ENCODE measurements at places on chromosomes 13 and 19. TPM values are rescaled to one million over a fixed set of nuclear protein-coding genes. Genes with fewer than 3 reads are reported as not detected.

The METTL21C gene
- 0.79 TPM for polyA plus RNA-seq

The CCDC8 gene
- 53.8 TPM for polyA plus RNA-seq

The PNMA8C gene
- 0.60 TPM for polyA plus RNA-seq

The CLEC11A gene
- 27.2 TPM for polyA plus RNA-seq

The FXYD3 gene
- polyA plus RNA-seq = 7.0 TPM

The TLE6 gene
- 6.9 TPM for polyA plus RNA-seq

The THSD8 gene
- 5.9 TPM for polyA plus RNA-seq

The FFAR1 gene
- polyA plus RNA-seq = 0.28 TPM

The FIZ1 gene
- polyA plus RNA-seq = 18.9 TPM

- no peak for DNase-seq
Observed at GRCh38 chr19:34172661-34173192, 423 bp downstream of the LSM14A start.

DNA sequence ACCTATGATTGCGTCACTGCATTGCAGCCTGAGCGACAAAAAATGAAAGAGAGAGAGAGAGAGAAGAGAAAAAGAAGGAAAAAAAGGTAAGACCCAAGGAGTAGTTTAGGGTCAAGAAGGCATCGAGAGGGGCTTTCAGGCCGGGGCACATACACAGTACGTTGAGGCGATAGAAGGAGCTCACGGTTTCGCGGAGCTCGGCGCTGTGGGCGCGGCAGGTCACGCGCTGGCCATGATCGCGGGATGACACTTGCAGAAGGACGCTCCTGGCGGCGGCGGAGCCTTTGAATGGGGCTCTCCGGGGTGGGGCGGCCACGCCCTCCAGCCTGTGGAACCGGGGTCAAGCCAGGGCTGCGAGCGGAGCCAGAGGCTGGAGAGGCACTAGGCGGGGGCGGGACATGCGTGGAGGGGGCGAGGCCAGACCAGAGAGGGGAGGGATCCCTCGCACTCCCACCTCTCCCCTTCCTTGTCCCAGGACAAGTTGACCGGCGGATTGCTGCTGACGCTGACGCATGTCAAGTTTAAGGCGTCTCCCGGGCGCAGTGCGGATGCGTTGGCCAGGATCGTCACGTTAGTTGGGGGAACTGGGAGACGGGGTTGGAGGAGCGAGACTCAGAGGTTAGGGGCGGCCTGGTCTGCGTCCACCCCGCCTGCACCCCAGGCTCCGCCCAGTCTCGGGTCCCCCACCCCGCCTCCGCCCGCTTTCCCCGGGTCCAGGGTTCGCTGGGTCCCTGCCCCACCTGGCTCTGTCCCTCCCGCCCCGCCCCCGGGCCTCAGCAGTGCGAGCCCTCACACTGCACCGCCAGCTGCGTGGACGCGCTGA, 6.9 kb downstream of the NPHS1 start:
- DNase-seq = no peak

DNA sequence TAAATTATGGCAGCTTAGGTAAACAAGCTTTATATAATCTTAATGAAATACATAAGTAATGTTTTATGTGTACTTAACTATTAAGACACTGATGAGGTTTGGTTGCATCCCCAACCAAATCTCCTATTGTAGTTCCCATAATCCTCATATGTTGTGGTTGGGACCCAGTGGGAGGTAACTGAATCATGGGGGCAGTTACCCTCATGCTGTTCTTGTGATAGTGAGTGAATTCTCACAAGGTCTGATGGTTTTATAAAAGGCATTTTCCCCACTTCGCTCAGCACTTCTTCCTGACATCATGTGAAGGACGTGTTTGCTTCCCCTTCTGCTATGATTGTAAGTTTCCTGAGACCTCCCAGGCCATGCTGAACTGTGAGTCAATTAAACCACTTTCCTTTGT, 212.7 kb downstream of the DIAPH3 start:
- DNase-seq = no peak

GRCh38 chr13:100714478-100714877, 39.9 kb upstream of the TMTC4 start:
- DNase-seq = no peak

- no peak for DNase-seq
Observed at GRCh38 chr19:45972081-45972946, 1.4 kb downstream of the NOVA2 start.

GRCh38 chr19:17136021-17136420, 60.4 kb downstream of the MYO9B start:
- DNase-seq = no peak

DNA sequence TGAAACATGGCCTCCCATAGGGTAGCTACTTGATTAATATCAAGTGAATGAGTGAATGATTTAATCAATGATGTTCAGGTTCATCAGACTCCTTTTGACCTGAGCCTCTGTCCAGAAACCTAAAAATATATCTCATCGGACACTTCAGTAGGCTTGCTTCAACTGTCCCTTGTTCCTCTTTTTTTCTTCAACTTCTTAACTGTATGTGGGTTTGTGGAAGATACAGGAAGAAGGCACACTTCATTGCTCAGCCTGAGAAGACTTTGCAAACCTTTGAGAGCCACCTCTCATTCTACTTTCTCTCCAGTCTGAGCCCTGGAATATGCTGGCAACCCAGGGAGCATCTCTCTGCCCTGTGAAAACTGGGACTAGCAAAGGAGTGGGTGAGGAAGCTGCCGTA, 557.0 kb downstream of the FGF9 start:
- no peak for DNase-seq

- DNase-seq = no peak
Observed at GRCh38 chr13:75896271-75896670, 260.1 kb downstream of the LMO7 start.

DNA sequence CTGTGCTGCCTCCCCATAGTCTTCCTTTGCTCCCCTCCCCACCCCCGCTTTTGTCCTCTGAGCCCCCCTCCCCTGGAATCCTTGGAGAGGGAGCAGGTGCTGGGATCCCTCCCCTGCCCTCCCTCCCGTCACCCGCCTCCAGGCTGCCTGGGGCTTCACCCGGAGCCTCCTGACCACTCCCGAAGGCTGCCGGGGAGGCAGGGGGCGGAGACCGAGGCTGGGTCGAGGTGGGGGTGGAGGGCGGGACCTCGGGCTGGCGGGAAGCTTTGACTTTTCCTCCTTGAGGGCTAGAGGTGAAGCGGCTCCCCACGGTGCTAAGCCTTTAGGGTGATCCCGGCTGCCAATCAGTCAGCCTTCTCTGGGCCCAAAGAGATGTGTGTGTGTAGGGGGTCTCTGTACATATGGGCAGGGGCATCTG, 1.5 kb downstream of the KMT5C start:
- no peak for DNase-seq

GRCh38 chr13:113971471-113972231, 2.2 kb downstream of the C13orf46 start:
- DNase-seq = no peak

DNA sequence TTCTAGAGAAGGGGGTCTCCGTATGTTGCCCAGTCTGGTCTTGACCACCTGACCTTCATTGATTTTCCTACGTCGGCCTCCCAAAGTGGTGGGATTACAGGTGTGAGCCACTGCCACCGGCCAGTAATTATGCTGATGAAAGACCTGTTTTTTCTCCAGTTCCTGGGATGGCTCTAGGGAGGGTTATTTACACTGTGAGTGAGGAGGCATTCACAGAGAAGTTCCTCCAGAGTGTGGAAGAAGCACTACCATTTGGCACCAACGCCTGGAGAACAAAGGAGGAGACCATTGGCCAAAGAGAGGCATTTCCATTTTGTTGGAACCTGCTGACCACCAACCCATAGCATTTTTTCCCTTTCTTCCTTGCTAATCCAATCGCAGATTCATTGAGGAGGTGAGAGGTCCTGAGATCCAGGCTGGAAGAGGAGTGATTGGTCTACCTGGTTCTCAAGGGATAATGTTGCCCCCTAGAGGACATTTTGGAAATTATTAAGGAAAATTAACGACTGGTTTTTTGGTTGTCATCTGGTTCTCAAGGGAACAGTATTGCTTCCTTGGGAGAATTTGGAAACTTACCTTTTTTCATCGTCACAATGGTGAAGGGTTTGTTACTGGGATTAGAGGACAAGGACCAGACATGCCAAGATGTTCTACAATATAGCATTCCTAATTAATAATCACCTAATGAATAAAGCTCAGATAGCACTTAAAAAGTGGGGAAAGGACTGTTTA, 5.5 kb upstream of the SAE1 start:
- no peak for DNase-seq

DNA sequence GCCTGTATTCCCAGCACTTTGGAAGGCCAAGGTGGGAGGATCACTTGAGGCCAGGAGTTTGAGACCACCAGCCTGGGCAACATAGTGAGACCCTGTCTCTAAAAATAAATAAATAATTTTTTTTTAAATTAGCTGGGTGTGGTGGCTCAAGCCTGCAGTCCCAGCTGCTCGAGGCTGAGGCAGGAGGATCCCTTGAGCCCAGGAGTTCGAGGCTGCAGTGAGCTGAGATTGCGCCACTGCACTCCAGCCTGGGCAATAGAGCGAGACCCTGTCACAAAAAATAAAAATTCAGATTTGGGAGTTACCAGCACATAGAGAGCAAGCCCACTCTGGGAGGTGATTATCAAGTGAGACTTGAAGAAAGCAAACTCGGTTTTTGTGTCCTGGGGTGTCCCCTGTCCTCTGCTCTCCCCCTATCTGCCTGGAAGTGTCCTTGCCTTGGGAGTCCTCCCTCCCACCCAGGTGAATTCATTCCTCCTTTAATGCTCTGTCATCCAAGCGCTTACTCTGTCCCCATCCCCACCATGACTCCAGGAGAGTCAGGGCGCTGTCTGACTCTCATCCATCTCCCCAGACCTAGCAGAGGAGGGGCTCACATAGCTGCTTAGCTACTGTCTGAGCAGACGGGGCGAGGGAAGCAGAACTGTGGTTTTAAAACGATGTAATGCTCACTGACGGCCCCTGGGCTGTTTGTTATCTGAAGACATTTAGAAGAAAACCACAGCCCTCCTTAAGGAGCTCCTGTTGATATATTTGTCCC, 146.8 kb downstream of the STK24 start:
- DNase-seq = no peak

DNA sequence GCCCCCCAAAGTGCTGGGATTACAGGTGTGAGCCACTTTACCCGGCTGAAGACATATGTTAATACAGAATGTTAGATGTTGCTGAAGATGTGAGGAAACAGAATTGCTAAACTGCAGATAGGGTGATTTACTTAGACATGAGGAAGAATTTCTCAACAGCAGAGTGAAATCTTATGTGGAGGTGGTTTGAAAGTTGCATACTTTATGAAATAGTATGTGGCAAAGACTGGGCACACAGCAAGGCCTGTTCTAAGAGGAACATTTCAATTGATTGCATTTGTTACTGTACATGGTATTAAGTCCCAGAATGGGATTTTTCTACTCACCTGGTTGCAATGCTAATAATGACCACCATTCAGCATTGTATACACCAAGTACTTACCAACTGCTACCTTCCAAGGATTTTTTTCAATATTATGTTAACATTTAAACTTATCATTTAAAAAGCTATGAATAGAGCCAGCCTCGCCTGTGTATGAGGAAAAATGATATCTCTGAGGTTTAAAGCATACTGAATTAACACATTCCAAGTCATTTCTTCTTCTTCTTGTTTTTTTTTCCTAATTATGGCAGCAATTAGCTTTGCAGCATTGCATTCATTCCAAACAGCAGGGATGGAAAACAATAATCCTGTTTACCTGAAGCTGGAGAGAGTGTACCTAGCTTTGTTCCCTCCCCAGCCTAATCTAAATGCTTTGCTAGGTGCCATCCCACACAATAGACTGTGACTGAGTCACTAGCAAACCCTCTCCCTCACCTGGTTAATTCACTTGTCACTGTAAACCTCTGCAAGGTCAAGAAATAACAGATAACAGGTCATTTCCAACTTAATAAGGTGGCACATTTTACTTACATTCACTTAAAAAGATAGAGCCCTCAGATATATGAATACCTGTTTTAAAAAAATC, 19.4 kb upstream of the KLF5 start:
- DNase-seq = no peak

DNA sequence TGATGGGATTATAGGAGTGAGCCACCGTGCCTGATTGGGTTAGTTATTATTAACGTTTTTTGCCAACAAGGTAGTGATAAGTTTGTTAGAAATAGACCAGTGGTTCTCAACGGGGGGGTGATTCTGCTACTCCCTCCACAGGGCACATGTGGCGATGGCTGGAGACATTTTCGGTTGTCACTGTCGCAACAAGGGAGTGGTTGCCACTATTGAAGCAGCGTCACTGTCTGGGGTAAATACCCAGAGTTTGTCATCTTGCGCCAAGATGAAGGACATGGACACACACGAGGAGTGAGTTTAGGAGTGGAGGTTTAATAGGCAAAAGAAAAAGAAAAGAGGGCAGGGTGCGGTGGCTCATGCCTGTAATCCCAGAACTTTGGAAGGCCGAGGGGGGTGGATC, 18.9 kb downstream of the ADGRE3 start:
- no peak for DNase-seq

DNA sequence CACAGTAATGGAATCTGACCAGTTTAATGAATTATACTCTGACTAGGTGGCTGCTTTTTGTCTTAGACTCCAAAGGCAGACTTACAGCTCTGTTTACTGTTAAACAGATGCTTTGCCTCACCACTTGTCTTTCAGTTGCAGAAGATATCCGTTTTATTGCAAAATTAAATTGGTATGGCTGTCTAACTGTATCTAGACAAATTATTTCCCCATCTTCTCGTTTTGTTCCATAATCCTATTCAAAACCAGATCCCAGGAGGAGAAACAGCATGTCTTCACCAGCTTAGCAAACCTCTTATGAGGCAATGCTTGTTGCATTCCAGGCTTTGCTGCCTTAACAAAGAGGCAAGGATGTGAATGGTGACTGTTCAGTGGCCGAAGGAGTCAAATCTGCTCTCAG, 215.6 kb downstream of the TDRD3 start:
- DNase-seq = no peak

GRCh38 chr19:53511933-53512374, 26.0 kb upstream of the ZNF331 start:
- no peak for DNase-seq

DNA sequence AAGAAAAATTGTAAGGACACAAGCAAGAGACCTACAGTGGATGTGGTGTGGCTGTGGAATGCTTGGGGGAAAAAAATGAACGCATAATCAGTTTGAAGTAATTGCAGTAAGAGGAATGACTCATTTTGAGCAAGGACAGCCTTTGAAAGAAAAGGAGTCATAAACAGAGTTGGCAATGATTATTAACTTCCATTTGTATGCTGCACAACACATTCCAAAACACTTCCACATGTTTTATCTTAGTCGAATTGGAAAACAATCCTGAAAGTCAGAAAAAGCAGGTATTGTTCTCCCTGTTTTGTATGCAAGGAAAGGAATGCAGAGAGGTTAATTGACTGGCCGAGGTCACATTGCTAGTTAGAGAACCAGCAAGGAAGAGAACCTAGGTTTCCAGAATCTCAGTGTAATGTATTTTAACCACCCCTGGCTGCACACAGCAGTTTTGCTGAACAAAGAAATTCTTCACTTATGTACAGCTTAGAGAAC, 630.0 kb upstream of the MIR17HG start:
- no peak for DNase-seq

DNA sequence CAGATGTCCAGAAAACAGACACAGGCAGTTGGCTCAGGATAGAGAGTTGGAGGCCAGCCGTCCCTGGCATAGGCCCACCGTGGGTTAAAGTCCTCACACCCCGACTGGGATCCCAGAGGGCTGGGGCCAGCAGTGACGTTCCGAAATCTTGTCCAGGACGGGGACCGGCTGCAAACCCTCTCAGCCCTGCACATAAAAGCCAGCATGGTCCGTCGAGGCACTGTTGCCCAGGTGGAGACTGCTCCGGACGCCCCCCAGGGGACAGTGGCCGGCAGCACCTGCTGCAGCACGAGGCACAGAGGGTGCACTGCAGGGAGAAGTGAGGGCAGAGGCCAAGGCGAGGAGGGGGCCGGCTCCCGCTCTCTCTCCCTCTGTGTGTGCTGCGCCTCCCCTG, 4.3 kb upstream of the IFNL2 start:
- DNase-seq = no peak

GRCh38 chr19:11384778-11385129, 640 bp upstream of the EPOR start:
- DNase-seq = no peak

Data from right renal cortex interstitium (tissue), 3 donors.